ENCODE measurements at places on chromosomes 16 and 17.

- no peak for DNase-seq
These were observed 144.3 kb downstream of the VPS53 start for GRCh38 chr17:570388-570787.

DNA sequence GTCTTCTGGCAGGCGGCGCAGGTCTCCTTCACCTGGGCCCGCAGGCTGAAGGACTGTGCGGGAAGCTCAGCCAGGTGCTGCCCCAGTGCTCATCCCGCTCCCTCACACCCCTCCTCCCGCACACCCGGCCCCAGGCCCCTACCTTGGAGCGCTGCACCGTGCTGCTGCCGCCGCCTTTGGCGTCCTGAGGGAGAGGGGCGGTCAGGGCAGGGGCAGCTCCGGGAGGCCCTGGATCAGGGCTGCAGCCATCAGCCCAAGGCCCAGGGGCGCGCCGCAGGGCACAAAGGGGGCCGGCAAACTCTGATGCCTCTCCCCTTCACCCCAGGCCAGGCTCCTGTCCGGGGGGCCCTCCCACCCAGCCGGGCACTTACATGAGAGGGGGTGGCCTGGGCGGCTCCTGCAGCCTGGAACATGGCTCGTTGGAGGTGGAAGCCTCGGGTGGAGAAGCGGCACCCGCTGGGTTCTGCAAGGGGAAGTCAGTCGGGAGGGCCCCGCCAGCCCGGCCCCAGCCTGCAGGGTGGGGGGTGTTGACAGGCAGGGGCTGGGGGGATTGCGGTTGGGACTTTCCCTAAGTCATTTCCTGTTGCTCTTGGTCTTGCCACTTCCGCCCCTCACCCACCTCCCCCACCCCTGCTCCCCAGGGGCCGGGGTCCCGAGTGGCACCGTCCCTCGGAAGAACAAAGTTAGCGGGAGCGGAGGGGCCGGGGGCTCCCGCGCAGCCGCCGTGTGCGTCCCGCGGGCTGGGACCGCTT, 863 bp downstream of the LIMD2 start:
- DNase-seq, result peak; percentile 71

DNA sequence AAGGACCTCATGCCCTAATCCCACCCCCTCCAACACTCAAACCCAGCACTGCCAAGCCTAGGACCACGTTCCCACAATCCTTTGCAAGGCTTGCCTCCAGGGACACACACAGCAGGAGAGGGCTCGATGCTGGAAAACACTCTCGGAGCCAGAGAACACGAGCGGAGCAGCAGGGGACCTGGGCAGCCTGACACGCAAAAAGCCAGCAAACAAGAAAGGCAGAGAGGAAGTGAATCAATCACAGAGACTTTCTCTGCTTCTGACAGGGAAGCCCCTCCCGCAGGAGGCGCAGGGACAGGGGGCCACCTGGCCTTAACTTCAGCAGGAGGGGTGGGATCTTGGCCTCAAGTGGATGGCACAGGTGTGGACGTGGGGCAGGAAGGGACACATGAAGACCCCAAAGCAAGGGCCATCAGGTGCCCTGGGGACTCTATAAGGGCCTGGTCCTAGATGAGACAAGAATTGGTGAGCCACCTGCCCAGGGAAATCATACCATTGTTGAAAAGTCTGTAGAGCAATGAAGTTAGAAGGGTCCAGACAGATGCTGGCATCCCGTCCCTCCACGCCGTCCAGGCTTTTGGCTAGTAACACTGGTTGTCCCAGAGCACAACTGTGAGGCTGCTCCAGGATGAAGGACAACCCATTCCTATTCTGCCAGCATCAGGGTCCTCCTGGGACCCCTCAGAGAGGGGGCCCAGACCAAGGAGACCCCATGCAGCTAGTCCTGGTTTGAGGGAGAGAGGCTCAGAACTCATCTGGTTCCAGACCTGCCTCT, 2.2 kb downstream of the SDK2 start:
- DNase-seq, result no peak

DNA sequence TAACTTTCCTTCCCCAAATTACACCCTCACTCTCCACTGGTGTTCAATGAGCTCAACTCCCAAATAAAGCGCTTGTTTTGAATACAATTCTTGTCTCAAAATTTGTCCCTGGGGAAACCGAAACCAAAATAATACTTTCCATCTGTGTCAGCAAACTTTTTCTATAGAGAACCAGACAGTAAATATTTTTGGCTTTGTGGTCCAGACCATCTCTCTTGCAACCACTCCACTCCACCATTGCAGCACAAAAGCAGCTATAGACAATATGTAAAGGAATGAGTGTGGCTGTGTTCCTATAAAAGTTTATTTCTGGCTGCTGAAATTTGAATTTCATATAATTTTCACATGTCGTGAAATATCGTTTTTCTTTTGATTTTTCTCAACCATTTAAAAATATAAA, 84.6 kb upstream of the ERCC4 start:
- no peak for DNase-seq

DNA sequence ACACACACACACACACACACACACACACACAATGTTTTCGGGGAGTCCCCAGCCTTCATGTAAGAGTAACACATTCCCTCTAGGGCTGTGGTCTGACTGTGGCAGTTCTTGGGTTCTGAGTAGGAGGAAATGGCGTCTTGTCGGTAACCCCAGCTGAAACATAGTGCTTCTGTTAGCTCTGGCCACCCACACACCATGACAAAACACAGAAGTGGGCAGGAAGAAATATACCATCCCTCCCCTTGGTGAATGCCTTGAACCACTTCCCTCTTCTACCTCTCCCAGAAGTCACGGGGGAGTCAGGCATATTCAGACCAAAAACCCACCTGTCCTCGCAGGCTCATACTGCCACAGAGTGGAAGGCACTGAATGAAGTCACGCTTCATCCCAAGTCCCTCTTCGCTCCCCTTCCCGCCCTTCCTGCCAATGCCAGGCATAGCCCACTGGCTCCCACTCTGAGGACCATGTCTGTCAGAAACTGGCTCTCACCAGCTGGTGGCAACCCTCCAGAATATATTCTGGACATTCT, 11.5 kb downstream of the SLC35B1 start:
- DNase-seq, result no peak

DNA sequence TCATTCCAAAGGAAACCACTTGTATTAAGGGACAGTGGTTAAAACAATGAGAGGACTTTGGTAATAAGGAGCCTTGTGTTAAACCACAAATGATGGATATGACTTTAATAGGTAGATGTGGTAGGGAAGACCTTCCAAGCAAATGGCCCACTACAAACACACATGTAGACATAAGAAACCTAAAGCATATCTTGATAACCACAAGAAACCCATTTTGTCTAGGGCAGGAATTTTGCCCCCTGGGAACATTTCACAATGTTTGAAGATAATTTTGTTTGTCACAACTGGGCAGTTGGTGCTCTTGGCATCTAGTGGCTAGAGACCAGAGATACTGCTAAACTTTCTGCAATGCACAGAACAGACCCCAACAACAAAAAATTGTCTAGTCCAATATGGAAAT, 25.8 kb downstream of the KCNJ2 start:
- no peak for DNase-seq

DNA sequence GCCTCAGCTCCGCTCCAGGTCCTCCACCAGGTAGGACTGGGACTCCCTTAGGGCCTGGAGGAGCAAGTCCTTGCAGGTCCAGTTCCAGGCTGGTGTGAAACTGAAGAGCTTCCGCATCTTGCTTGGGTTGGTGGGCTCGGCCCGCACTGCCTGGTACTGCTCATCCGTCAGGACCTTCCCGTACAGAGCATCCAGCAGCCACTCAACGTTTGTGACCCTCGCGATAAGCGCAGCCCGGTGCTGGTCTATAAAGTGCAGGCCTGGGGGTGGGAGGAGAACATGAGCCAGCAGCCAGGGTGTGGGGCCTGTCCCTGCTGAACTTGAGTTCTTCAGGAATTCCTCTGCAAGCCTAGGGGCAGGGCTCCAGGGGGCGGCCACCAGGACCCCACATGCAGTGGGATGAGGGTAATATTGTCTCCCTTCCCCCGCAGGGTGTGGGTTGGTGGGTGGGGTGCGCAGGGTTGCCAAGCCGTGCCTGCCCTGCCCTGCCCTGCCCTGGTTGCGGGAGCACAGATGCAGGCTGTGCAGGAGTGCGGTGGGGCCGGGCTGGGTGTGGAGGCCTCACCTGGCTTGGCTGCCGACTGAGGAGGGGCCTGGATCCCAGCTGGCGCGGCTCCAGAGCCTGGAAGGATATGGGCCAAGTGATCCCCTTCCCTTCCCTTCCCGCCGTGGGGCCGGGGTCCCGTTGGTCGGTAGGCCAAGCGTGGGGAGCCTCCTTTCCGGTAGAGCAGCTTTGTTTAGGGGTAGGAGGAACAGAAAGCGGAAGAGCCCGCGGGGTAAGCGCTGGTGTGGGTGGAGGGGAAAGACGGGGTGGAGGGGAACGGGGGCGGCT, 762 bp downstream of the PYCARD start:
- peak; percentile 23 for DNase-seq

GRCh38 chr17:213286-214105, 32.0 kb upstream of the DOC2B start:
- DNase-seq, result no peak

- DNase-seq, result no peak
These were observed 11.7 kb downstream of the RHBDL3 start for GRCh38 chr17:32277284-32277683.

DNA sequence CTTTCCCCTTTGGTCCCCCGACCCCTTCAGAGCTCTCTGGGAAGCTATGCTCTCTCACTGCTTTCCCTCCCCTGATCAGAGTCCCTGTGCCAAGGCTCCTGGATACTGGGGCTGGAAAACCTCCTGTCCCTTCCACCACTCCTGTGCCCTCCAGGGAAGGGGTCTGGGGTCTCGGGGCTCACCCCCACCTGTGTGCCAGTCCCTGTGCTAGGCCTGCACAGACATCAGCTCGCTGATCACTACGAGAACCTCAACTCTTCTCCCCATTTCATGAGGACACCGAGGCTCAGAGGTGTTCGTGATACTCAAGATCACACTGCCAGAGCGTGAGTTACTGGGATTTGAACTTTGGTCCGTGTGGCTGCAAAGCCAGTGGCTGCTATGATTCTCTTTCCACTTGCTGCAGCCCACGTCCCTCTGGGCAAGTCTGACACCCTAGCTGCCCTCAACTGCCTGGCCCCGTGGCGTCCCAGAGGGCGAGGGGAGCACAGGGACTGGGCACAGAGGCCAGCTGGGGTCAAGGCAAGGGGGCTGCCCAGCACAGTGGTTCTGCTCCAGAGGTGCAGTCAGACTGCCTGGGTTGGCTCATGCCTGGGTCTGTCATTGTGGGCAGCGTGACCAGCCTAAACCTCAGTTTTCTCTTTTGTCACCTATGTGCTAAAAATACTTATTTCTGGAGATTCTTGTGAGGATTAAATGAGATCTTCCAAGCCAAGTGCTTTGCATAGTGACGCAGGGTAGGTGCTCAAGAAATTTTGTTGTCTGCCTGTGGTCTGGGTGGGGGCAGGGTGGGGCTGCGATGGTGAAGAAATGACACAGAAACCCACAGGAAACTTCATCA, 43.8 kb upstream of the TOB1 start:
- peak; percentile 70 for DNase-seq

DNA sequence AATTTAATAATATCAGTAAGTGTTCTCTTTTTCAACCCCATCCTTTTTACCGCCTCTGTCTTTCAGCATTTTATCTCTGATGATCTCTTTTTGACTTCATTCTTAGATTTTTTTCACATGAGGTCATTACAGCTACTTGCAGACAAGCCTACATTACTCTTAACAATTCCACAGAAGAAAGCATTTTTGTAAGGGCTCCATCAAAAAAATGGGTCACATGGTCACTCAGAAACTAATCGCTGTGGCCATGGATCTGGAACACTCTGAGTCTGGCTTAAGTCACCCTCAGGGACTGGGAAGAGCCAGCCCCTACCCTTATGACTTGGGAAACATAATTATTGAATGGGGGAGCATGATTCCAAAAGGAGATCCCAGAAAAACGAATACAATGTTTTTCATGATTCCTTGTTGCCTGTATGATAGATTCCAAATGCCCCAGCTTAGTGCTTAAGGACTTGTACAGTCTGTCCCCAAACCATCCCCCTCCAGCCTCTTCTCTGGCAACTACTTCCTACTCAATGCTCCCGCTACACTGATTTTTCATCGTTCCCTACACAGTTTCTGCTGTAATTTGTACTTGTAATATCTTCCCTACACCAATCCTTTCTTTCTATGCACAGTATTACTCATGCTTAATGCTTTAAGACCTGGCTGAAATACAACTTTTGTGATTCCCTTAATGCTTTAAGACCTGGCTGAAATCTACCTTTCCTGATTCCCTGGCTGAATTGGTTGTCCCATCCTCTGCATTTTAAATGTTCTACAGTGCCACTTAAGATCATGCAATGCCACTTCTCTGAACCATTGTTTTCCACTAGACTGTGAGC, 457.8 kb downstream of the HS3ST4 start:
- no peak for DNase-seq

DNA sequence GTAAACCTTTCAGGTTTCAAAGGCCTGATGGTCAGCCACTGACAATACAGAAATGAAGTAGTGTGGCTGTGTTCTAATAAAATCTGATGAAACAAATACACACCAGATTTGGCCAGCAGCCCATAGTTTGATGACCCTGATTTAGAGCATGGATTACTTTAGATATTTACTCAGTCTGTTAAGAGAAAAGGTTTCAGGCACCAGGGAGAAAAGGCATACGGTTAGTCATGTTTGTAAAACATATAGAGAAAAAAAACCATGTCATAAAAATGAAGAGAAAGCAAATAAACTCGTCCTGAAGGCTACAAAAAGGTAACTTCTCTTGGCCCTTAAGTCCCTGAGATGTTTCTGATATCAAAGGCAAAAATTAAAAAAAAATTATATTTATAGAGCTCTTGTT, 112.1 kb downstream of the ADAMTS18 start:
- no peak for DNase-seq

DNA sequence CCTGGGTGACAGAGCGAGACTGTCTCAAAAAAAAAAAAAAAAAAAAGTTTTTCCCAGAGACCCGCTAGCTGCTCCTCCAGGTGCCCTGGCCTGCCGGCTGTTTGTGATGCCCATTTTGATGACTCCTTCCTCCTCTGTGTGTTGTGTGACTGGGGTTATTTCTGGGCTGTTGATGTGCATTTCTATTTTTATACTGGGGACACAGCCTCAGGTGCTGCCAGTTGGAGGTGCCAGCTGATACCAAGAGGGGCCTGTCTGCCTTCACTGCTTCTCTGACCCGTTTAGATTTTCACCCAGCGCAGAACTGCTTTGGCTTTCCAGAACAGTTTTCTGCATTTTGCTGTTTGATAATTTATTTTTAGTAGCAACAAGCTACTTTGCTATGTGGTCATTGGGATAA, 6.7 kb downstream of the PLA2G15 start:
- DNase-seq, result no peak

GRCh38 chr17:56948491-56948890, 12.4 kb downstream of the COIL start:
- no peak for DNase-seq

All from T-helper 17 cell (primary cell).